ENCODE measurements at places on chromosomes 12 and 14.

- no peak for DNase-seq
Observed at GRCh38 chr12:116551952-116552772, 7.0 kb upstream of the MAP1LC3B2 start.

- no peak for DNase-seq
Observed at GRCh38 chr14:72894623-72895378, 900 bp upstream of the DPF3 start.

DNA sequence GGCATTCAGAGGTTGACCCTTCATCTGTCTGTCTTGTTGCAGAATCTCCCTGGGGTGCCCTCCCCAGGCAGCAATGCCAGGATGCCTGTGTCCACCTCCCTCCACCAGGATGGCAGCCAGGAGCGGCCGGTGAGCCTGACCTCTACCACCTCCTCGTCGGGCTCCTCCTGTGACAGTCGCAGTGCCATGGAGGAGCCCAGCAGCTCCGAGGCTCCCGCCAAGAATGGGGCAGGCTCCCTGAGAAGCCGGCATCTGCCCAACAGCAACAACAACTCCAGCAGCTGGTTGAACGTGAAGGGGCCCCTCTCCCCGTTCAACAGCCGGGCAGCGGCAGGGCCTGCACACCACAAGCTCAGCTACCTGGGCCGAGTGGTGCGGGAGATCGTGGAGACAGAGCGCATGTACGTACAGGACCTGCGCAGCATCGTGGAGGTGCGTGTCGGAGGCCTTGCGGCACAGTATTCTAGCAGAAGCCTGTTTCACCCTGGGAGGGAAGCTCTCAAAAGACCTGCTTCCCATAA, 23.4 kb downstream of the PLEKHG3 start:
- DNase-seq: no peak

DNA sequence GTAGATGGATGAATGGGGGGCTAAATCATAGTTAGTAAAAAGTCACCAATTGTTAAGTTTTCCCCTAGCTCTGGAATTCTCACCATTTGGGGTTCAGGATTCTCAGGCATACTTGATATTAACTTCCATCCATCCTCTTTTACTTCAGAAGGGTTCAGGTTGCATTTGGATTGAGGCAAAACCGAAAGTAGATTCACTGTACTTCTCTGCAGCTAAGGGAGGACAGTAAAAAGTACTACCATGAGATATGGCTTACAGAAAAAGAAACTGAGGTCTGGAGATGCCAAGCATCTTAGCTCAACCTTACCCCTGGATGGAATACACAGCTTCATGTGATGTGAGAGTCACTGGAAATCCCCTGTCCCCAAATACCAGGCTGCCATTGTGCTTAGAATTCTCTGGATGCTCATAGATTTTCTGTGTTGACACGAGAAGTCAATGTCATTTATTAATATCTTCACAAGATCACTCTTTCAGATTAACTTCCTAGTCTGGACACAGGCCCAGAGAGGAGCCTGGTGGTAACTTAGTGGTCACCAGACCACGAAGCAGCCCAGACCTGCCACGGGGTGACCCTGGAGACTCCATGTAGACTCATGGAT, 87.1 kb downstream of the SSPN start:
- no peak for DNase-seq

DNA sequence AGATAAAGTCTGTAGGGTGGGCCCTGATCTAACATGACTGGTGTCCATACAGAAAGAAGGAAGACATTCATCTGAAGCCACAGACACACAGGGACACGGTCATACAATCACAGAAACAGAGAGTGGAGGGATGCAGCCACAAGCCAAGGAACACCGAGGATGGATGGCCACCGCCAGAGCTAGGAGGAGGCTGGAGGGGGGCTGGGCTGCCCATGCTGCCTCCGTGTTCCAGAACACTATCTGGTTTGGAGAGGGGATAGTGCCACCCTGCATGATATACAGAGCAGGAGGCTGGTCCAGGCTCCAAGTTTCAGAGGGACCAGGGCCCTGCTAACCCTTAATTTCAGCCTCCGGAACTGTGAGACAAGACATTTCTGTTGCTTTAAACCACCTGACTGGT, 8.7 kb downstream of the KRT75 start:
- DNase-seq: no peak

DNA sequence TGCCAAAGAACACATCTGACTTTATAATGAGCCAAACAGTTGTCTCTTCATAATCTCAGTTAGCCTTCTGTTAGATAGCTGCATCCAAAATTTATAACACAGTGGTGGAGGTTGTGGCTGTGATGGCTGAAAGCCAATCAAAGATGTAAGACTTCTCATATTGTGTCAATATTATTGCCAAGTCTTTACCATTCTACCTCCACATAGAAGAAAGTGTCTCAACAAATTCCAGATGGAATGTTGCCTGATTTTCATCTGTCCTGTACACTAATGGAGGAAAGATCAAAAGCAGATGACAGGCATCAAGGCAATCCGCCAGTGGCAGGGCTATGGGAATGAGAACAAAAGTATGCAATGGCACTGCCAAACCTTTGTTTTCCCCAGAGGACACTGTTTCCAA, 813.1 kb upstream of the NOVA1 start:
- no peak for DNase-seq

- DNase-seq: no peak
Observed at GRCh38 chr12:47698055-47698454, 7.8 kb downstream of the RPAP3 start.

All from CD4-positive, alpha-beta T cell treated with Interleukin-2 at 100 ng/mL for 4 hours (primary cell).